ENCODE measurements at places on chromosomes 6 and 20. TPM values are rescaled to one million over a fixed set of nuclear protein-coding genes. Genes with fewer than 3 reads are reported as not detected.

- DNase-seq, result no peak
Measured at GRCh38 chr20:54343634-54344033, 131.8 kb upstream of the DOK5 start.

Gene TFAP2A
- total RNA-seq, result 15.7 TPM

Gene GSTA1
- 0.83 TPM for total RNA-seq

DNA sequence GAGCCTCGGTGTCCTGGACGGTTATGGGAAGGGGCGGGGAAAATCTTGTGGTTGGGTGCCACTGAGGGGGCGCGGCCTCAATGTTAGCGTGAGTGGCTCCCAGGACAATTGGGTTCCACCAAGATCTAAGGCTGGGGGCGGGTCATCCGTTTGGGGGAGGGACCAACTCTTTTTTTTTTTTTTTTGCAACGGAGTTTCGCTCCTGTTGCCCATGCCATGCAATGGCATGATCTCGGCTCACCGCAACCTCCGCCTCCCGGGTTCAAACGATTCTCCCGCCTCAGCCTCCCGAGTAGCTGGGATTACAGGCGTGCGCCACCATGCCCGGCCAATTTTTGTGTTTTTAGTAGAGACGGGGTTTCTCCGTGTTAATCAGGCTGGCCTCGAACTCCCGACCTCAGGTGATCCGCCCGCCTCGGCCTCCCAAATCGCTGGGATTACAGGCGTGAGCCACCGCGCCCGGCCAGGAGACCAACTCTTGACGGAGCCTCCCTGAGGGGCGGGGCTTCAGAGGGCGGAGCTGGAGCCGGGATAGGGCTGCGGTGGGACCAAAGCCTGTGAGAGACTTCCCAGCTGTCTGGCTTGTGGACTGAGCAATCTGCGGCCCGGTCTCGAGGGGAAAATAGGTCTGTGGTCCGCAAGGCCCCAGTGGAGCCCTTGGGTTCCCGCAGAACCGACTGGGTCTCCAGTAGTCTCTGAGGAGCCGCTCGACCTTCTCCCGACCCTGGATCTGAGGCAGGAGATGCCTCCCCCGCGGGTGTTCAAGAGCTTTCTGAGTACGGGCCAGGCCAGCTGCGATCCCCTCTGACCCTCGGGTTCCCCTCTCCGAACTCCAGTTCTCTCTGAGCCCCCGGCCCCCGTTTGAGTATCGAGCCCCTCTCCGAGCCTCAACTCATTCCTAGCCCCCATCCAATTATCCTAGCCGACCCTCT is 1.1 kb downstream of the SPAG4 start:
- DNase-seq, result peak; percentile 32

DNA sequence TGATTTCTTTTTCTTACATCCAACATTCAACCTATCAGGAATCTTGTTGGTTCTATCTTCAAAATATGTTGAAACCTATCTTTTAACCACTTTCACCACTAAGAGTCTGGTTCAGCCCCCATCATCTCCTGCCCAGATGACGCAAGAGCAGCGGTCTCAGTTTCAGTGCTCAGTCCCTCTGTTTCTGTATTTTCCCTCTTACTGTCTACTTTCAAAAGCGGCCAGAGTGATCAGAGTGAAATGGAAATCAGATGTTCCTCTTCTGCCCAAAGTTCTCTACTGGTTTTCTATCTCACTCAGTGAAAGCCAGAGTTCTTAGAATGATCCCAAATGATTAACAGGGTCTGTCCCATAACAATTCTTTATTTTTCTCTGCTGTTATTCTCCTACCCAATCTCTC is 147.9 kb upstream of the PDE7B start:
- DNase-seq, result no peak

GRCh38 chr20:9597547-9597946 is 83.2 kb downstream of the LAMP5 start:
- DNase-seq, result peak; percentile 53
